GM12864 (cell line): ENCODE measurements at places on chromosomes 12 and 14.

GRCh38 chr12:15757553-15758255, 31.5 kb downstream of the EPS8 start:
- no peak for DNase-seq

DNA sequence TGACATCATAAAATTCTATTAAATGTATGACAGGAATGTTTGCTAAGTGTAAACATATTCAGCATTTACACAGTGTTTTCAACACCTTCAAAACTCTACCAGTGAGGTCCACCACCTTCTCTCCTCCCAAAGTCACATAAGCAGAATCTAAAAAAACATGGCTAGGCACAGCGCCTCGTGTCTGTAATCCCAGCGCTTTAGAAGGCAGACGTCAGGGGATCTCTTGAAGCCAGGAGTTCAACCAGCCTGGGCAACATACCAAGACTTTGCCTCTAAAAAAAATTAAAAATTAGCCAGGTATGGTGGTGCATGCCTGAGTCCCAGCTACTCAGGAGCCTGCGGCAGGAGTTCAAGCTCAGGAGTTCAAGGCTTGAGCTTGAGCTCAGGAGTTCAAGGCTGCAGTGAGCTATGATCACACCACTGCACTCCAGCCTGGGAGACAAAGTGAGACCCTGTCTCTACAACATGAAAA, 30.0 kb downstream of the NUMB start:
- DNase-seq, result no peak

DNA sequence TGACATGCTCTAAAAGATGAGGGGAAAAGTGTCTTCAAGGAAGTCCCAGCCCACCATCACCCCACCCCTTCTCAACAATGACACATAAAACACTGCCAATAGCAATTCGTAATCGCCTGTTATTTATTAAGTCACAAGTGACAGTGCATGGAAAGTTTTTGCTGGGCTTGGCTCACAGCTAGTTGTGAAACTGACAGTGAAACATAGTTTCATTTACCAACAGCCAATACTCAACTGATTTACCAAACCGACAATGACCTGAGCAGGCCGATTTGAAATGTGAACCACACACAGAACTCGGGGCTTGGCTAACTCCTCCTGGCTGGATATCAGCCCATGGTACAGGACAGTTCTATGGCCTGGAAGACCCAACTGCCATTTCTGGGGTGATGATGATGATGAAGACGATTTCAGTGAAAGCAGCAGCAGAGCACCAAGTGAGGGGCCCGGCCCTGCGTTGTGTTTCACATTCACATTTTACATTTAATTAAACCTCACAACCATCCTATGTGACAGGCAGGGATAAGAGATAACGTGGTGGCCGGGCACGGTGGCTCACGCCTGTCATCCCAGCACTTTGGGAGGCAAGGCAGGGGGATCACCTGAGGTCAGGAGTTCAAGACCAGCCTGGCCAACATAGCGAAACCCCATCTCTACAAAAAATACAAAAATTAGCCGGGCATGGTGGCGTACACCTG, 42.7 kb downstream of the CAMKK2 start:
- DNase-seq, result no peak

DNA sequence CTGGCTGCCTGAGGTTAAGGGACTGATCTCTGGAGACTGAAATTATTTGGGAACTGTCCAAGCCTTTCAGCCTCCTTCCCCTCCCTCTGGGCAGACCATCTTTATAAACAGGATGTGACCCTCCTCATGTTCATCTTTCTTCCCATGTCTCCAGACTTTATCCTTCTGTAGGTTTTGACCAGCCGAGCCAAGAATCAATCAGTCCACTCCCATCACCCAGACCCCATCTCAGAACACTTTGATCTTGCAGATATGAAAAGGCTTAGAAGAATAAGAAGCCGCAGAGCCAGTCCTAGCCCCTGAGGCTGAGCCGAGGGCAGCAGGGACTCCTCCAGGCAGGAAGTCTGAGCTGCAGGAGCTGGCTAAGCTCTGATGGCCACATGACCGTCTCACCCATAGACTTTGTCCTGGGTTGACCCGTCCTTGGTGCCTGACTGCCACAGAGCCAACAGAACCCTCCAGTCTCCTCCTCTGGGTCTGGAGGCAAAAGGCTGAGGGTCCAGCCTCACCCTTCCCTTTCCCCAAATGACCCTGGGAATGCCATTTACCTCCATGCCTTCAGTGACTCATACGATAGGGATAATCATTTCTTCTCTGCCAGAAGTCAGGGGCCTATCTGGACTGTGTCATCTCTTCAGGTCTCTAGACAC, 1.6 kb downstream of the KRT71 start:
- DNase-seq, result no peak

GRCh38 chr12:125340791-125341190, 275.6 kb downstream of the AACS start:
- DNase-seq, result no peak

DNA sequence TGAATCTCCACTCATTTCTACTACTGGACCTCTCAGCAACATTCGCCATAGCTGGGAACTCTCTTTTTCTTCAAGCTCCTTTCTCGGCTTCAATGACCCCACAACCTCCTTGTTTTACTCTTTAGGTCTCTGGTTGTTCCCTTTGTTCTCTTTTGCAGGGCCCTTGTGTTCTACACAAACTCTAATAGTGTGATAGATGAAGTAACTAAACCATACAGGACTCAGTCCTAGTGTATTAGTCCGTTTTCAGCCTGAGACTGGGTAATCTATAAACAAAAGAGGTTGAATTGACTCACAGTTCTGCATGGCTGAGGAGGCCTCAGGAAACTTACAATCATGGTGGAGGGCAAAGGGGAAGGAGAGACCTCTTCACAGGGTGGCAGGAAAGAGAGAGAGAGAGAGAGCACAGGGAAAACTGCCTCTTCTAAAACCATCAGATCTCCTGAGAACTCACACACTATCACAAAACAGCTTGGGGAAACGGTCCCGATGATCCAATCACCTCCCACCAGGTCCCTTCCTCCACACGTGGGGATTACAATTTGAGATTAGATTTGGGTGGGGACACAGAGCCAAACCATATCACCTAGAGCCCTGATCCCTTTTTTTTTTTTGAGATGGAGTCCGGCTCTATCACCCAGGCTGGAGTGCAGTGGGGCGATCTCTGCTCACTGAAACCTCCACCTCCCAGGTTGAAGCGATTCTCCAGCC, 32.0 kb upstream of the WNK1 start:
- no peak for DNase-seq

DNA sequence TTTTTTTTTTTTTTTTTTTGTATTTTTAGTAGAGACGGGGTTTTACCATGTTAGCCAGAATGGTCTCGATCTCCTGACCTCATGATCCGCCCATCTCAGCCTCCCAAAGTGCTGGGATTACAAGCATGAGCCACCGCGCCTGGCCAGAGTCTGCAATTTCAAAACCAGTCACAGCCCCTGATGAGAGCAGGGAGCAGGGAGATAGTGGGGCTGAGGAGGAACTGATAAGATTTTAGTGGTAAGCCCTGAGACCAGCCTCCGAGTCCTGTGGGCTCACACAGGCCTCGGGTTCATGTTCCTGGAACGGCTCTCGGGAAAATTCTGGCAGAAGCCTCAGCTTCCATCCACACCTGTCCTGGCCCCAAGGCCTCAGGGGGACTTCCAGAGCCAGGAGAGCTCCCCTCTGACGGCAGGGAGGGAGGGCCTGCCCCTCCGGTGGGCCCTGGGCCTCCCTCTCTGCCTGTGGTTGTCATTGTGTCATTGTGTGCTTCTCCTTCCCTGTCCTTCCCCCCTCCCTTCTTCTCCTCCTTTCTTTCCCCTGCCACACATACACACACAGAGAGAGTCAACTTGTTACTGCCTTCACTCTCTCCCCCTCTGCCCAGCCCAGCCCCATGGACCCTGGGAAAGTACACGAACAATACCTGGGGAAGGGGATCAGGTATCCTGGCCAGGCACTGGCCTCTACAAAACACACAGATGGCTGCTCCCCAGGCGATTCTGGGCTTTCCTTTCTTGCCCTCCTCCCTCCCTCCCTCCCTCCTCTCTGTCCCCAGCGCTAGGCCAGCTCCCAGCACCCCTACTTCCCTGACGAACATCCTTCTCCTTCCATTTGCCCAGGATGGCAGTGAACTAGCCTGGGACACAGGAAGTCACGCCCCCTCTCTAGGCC, 294.1 kb downstream of the DPF3 start:
- no peak for DNase-seq

DNA sequence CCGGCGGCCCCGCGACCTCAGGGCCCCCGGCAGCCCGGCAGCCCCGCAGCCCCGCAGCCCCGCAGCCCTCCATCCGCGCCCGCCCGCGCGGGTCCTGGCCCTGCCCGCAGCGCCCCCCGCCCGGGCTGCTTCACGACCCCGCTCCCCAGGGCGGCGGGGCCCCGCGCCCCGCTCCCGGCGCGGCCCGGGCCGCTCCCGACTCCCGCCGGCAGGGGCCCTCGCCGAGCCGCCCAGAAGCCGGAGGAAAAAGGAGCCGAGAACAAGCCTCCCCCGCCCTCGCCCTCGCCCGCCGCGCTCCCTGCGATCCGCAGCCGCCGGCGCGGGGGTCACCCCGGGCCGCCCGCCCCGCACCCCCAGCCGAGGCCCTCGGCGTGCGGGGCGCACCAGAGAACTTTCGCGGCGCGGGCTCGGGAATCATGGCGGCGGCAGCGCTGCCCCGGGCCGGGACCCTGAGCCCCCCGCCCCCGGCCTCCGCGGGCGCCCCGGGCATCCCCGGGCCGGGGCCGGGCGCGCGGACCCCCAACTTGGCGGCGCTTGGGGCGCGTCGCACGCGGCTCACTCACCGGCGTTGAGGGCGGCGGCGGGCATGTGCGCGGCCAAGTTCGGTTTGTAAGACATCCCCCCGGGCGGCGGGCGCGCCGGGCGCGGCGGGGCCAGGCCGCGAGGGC, 521 bp downstream of the CDK2AP1 start:
- no peak for DNase-seq
